Activated CD8-positive, alpha-beta memory T cell treated with anti-CD3 and anti-CD28 coated beads, Interleukin-2, amount 50 U/mL, for 4 hours (primary cell): ENCODE measurements at places on chromosomes 1 and 21.

DNA sequence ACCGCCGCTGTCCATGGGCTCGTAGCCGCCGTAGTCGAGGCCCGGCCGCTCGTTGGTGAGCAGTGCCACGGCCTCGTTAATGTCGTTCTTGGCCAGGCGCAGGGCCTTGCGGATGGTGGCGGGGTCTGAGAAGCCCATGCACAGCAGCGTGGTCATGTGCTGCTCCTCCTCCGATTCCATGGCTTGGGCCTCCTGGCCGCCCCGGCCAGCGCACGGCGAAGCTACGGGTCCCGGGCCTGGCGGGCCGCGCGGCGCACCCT is 300 bp downstream of the USP24 start:
- DNase-seq = no peak

GRCh38 chr21:24826822-24827221 is 780.5 kb downstream of the MRPL39 start:
- no peak for DNase-seq

GRCh38 chr1:218705911-218706893 is 361.1 kb downstream of the TGFB2 start:
- no peak for DNase-seq

GRCh38 chr1:155834296-155834926 is 22.6 kb downstream of the GON4L start:
- no peak for DNase-seq

DNA sequence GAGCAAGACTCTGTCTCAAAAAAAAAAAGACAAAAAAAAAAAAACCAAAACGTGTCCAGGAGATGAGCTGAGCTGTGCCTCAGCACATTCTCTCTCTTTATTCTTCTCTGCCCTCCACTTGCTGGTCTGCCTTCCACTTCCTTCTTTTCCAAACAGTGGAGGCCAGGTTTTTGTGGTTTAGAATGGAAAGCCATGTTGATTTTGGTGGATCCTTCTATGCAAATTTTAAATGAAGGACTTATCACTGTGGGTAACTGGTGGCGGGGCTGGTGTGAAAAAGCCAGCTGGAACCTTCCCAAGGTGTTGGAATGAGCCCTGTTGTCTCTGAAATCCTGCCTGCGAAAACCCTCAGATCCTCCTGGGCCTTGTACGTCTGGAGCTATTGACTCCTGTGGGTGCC is 61.9 kb downstream of the PTPRU start:
- DNase-seq = no peak

DNA sequence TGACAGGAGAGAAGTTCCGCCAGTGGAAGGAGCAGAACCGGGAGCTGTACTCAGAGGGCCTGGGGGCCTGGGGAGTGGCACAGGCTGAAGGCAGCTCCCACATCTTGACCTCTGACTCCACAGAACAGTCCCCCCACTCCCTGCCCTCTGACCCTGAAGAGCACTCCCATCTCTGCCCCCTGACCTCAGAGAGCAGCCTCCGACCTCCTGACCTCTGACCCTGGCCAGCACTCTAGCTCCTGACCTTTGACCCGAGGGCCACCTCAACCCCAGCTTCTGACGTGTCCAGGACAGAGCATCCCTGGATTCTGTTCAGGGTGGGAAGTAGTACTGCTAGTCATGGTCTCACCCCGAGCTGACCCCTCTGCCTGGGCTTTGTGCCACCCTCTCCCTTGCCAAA is 1.1 kb upstream of the CATSPER4 start:
- DNase-seq = no peak

DNA sequence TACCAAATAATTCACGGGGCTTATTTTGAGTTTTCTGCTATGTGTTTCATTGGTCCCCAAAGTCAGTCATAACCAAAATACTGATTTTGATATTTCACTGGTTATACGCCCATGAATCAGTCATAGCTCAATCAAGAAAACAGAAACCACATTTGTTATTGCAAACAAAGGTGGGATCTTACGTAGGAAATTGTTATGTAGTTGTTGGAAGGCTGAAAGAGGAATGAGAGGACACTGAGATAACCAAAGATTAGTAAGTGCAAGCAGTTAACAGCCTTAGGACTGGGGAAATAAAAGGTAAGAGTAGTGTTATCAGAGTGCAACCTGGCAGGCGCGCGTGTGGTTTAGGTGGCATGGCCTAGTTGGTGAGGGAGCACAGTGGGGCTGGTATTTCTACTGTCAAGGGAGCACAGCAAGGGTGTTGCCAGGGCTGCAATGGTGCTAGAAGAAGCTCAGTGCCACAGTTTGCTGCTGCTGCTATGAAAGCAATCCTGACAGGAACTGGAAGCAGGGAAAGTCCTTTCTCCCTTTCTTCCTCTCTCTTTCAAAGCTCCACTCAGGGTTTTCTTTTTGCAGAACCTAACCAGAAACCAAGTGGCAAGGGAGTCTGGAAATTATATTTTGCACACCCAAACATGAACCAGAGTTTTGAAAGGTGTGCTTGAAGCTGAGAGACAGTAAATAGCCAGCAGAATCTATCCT is 33.7 kb downstream of the RTCA start:
- no peak for DNase-seq

DNA sequence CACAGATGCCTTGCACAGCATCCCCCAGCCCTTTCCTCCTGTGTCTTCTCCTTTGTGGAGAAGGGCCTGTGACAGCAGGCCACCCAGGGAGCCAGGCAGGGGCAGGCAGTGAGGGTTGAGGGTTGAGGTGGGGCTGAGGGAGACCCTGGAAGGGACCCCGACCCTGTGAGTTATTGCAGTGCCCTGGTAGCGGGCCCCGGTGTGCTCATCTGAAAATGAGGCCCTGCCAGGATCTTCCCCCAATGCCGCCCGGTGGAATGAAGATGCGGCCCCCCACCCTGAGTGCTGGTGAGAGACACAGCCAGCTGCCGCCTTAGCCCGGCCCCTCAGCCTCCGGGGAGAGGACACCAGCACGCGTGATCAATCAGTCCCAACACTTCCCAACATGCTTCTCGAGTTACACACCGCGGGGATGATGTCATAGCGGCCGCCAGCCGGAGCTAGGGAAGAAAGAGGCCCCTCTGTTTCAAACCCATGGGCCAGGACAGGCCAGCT is 36.2 kb upstream of the ACTRT2 start:
- no peak for DNase-seq

DNA sequence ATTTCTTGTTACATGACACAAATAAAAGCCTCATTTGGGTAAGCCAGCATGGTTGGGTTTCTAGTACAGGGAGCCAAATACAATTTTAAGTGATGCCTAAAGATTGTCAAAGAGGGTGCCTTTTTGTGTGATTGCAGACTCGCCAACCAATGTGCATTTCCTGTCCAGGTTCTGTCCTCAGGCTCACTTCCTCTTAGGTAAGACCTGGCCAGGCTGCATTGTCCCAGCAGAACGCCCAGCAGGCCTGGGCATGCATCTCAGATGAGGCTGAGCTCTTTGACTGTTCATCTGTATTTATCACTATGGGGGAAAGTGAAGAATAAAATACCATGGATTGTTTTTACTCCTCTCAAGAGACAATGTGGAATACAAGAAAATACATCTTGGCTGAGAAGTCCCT is 49.7 kb downstream of the KCNC4 start:
- no peak for DNase-seq

- DNase-seq = no peak
These were observed 189.6 kb upstream of the ST6GALNAC5 start for GRCh38 chr1:76677416-76678405.

DNA sequence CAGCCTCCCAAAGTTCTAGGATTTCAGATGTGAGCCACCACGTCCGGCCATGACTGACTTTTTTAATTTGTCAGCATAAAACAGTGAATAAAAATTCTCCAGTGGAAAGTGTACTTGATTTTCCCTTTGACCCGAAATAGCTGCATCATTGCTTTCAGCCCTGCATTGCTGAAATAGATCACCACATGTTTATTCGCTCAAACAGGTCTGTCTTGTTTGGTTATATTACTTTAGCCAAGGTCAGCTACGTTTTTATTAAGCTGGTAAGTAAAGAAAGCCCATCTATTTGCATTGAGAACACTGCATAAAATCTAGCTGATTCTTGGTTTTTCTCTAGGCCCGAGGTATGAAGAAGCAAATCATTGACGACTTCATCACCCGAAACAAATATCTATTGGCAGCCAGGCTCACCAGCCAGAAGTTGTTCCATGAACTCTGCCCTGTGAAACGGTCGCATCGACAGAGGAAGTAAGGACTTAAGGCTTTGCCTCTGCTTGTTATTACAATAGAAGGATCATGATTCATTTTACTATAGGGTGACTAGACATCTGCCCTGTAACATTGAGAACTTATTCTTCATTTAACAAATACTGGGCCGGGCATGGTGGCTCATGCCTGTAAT is 25.6 kb downstream of the AGMAT start:
- no peak for DNase-seq

GRCh38 chr1:237740846-237741245 is 149.9 kb downstream of the ZP4 start:
- no peak for DNase-seq

GRCh38 chr1:68454534-68454933 is 4.8 kb upstream of the RPE65 start:
- no peak for DNase-seq

GRCh38 chr1:12196641-12197482 is 30.1 kb downstream of the TNFRSF1B start:
- DNase-seq = no peak

- no peak for DNase-seq
These were observed 49.3 kb downstream of the TGFB2 start for GRCh38 chr1:218394416-218394815.

- no peak for DNase-seq
These were observed 510.1 kb upstream of the CXADR start for GRCh38 chr21:17002594-17003257.

DNA sequence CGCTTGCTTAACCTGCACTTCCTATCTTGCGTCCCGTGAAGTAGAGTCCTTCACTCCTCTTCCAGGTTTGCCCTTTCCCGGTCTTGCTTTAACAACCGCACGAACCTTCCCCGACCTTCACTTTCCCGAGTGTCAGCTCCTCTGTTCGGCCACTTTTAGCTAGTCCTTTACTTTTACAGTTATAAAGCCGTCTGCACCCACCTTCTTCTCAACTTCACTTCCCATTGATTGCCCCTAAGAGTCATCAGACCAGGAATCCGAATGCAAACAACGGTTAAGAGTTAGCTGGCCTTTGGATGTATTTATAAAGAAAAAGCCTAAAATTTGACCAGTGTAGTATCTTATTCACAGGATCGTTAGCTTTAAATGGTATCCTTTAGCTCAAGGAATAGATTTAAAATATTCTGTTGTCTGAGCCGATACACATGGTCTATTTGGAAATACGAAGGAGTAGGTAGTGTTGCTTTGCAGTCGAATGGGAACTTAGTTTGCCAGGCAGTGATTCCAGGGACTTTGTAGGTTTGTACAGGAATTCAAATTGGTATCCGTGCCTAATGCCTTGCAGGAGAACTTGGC is 1.4 kb downstream of the PPP2R5A start:
- no peak for DNase-seq

GRCh38 chr1:8966606-8967005 is 20.9 kb downstream of the CA6 start:
- DNase-seq = no peak

DNA sequence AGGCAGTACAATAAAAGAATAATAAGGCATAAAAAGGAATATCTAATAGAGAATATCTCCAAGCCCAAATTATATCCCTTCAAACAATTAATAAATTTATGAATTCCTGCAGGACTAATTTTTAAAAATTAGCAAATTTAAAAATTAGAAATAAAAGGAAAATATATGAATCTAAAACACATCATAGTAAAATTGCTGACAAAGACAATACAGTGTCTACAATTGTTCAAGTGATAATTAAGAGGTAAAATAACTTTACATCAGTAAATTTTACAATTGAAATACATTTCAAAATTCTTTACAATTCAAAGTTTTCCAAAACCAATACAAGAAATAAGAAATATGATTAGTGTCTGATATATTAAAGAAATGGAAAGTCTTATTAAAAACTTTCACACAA is 22.8 kb upstream of the OLFM3 start:
- DNase-seq = no peak

- no peak for DNase-seq
These were observed 1.8 kb upstream of the WNT3A start for GRCh38 chr1:228004856-228005462.
